Effector CD8-positive, alpha-beta T cell (primary cell): ENCODE measurements at places on chromosomes 13 and 19.

DNA sequence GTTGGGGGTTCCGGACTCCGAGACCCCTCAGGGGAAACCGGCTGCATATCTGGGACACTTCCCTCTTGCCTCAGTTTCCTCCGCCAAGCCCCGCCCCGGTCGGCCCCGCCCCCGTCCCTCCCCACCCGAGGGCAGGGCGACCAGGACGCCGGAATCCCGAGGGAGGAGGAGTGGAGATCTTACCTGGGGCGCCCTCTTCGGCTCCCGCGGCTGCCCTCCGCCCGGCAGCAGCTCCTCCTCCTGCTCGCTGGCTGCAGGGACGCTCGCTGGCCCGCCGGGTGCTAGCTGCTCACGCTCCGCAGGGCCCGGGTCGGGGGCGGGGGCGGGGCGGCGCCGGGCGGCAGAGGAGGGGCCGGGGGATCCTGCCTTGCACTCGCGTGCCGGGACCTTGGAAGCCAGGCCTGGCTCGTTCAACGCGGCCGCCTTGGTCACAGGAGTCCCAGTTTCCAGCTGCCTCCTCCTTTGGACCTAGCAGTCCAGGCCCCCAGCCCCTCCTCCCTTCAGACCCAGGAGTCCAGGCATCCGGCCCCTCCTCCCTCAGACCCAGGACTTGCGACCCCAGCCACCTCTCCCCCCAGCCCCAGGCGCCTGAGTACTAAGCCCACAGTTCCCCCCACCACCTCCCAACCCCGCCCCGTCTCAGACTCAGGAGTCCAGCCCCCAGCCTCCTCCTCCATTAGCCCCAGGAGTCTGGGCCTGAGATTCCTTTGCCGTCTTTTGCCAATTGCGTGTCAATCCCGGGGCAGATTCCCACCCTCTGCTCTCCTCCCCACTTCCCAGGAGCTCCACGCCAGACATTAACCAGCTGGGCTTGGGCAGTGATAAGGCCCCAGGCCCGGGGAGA is at the start of gene NTF4:
NTF4 (minus strand) TSS at position 51 of the 844 bp plus-strand sequence. CDS start 2,821 bp downstream, outside the sequence.
- DNase-seq, result no peak

DNA sequence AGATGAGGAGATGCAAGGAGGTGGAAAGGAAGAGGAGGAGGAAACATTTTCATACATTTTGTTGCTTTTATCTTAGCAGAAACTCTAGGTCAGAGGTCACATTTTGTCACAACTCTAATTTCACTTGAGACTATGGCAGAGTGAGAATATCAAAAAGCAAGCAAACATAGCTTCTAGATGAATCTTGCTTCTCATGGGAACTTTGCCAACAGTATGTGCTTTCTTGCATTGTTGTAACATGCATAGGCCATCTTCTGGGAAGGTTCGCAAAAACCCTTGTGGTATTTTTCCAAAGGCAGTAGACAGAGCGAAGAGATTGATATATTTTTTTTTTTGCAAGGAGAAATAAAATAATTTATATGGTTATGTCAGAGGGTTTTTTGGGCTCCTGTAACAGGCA is 291.3 kb downstream of the MTUS2 start:
- no peak for DNase-seq

GRCh38 chr19:14146789-14147216 is 10.4 kb upstream of the ASF1B start:
- no peak for DNase-seq

GRCh38 chr13:103540382-103540765 is 474.2 kb upstream of the SLC10A2 start:
- DNase-seq, result no peak

- peak; percentile 80 for DNase-seq
Measured at GRCh38 chr19:5130371-5131030, 161.6 kb downstream of the KDM4B start.

- no peak for DNase-seq
Measured at GRCh38 chr19:4776436-4777211, 14.9 kb upstream of the FEM1A start.

DNA sequence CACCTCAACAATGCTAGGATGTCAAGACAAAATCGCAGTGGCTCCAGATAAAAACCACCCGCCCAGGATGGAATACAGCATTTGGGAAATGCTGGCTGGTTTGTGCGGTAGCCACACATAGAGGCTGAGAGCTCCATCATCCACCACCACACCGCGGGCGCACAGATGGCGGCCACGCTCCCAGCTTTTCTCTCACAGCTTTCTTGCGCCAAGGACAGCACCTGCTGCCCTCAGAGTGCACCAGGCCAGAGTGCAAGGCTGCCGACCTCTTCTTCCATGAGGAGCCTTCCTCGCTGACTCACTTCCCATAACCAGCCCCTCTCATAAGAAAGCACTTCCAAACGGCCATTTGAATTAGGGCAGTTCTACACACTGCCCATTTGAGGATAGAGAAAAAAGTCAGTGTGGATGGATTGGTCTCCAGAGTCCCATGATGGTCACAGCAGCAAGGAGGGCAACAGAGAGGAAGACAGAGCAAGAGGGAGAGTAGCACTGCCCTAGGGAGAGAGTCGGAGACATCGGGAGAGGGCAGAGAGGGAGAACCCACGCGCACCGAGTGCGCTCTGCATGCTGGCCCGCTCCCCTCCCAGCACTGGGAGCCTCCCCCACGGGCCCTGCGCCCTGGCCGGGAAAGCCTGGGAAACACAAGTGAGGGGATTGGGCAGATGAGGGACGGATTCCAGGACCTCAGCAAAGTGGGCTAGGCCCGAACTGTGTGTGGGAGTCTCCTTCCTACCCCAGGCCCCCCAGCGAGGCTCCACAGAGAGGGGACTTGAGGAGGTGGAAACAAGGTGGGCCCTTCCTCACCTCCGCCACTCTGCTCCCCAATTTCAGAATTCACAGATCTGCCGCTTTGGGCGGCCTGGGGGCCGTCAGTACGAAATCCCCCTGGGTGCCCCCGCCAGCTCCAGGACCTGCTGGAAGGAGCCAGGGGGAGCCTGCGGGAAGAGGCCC is 156.9 kb downstream of the USP12 start:
- no peak for DNase-seq

DNA sequence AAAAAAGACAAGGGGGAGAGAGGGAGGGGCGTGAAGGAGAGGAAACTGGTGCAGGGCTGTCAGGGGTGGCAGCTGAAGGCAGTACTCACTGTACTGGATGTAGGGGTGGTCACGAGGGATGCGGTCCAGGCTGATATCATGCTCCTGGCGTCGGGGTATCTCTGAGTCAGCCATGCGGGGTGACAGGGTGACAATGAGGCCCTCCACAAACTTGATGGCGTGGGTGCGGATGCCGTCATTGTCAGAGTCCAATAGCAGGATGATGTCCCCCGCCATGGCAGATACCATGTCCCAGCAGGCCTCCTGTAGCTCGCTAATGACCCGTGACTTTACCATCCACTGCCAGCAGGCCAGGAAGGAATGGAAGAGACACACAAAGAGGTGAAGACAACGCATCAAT is 15.3 kb downstream of the SYMPK start:
- DNase-seq, result no peak

DNA sequence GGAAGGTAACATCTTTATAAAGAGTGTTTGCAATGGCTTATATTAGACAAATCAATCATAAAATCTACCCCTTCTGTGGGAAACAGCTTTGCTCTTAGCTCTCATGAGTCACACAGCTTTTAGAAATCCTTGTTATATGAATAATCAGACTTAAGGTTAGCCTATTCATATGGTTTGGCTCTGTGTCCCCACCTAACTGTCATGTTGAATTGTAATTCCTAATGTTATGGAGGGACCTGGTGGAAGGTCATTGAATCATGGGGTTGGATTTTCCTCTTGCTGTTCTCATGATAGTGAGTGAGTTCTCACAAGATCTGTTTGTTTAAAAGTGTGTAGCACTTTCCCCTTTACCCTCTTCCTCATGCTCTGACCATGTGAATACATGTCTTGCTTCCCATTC is 704.2 kb upstream of the KLHL1 start:
- no peak for DNase-seq

- DNase-seq, result no peak
Measured at GRCh38 chr13:111143865-111144540, 28.9 kb downstream of the ARHGEF7 start.

DNA sequence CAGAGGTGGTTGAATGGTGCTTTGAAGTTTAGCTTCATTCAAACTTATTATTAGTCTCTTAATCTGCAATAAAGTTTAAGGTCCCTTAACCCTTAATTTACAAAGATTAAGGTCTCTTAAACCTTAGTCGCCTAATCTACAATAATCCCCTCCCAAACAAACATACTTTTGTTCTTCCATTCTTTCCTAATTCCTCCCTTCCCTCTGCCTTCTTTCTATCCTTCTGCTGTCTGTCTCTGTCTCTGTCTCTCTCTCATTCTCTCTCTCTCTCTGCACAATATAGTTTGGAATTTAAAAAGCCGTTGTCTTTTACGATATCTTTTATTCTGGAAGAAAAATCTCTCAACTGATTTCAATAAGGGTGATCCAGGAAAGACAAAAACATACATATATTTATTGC is 1096.8 kb upstream of the ATXN8OS start:
- DNase-seq, result no peak

DNA sequence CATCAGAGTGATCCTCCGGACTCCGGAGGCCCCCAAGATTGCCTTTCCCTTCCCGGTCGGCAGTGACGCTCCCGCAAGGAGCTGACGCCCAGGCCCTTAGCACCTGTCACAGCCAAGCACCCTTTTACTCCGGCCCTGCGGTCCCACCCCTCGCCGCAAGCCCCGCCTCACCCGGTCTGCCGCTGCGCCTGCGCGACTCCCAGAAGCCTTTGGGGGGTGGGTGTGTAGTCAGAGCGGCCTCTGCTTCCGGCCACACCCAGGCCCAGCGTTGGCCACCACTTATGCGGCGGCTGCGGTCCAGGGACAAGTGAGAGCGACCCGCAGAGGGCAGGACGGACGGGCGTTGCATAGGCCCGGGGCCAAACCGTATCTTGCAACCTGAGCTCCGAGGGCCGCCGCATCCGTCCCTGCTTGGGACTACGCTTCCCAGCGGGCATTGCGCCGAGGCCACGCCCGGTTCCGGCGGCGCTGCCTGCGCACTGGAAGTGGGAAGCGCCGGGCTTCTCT is 441 bp upstream of the ZFP28 start:
- peak; percentile 78 for DNase-seq

- DNase-seq, result no peak
Measured at GRCh38 chr13:62613819-62614218, 1198.2 kb upstream of the PCDH20 start.

DNA sequence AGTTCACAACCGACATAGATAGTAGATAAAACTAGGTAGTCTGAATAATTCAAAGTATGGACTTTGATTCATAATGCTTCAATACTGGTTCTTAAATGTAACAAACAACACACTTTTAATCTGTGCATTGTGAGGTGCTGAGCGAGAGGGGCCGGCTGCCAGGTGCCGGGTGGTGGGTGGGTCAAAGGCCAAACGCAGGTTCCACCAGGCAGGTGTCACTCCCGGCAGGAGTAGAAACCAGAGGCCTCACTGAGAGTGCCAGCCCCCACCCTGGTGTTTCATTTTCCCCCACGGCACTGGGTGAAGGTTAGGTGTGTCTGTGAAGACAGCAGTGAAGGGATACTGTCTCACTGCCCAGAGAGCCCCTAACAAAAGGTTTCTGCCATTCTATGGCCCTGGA is 4.2 kb upstream of the TUBGCP3 start:
- DNase-seq, result no peak

DNA sequence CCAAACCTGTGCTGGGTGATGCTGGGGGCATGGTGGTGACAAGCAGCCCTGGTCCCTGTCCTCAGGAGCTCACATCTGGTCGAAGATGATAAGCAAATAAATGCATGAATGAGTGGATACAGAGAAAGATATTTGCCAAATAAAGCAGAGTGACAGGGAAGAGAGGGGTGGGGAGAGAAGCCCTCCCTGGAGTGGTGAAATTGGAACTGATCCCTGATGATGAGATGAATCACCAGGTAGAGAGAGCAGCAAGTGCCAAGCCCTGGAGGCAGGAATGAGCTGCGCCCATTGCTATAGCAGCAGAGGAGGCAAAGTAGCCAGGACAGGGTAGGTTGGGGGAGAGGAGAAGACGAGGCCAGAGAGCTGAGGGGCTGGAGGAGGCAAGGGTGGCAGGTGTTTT is 13.7 kb downstream of the FXYD5 start:
- no peak for DNase-seq

GRCh38 chr19:35786299-35787160 is 11.2 kb downstream of the ARHGAP33 start:
- no peak for DNase-seq

- no peak for DNase-seq
Measured at GRCh38 chr19:15439078-15439799, 10.5 kb downstream of the WIZ start.

DNA sequence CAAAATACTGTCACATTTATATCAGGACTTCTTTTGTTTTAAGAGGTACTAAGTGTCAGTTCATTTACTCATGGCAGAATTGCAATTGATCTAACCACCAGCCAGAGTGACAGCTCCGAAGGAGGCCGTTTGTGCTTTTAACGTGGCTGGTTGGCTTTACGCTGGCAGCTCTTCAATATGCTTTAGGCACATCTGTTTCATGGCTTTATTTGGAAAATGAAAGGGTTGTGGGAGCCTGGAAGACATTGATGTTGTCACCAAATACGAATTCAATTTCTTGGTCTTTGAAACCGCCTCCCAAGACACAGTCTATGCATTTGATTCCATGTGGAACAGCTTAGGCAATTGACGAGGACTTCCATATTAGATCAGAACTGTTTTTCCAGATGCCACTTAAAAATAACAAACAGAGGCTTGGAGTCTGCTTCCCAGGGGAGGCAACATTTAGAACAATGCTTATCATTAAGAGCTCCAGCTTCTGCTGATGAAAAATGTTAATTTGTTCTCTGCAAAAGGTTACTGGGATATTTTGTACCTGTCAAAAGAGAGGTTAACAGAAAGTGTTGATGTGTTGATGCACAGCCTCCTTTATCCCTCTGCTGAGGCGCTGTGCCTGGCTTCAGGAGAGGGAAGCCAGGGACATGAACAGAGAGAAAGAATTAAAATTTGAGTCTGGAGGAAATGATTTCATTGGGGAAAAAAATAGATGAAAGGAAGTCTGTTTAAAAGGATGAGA is 64.0 kb upstream of the TNFRSF19 start:
- DNase-seq, result no peak

DNA sequence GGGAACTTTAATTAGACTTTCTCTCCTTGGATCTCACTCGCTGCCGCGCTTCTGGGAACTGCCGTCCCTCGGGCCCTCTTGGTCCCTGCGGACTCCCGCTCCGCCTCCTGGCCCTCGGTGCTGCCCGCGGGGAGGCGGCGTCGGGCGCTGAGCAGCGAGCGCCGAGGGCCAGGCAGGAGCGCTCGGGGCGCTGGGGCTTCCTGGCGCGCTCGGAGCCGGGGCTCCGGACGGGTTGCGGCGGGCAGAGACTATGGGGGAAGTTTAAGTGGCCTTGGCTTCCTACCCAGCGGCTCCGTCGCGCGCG is 704 bp downstream of the CHST8 start:
- DNase-seq, result no peak

GRCh38 chr13:100511466-100511865 is 77.1 kb downstream of the GGACT start:
- DNase-seq, result no peak

GRCh38 chr19:12856653-12857052 is 18.3 kb downstream of the MAST1 start:
- no peak for DNase-seq

GRCh38 chr19:7590256-7590655 is 5.4 kb upstream of the CAMSAP3 start:
- DNase-seq, result no peak

- no peak for DNase-seq
Measured at GRCh38 chr19:55485439-55486011, 537 bp downstream of the NAT14 start.
